CD4-positive, alpha-beta T cell treated with Interleukin-6 for 4 hours (primary cell): ENCODE measurements at places on chromosomes 6 and 20.

DNA sequence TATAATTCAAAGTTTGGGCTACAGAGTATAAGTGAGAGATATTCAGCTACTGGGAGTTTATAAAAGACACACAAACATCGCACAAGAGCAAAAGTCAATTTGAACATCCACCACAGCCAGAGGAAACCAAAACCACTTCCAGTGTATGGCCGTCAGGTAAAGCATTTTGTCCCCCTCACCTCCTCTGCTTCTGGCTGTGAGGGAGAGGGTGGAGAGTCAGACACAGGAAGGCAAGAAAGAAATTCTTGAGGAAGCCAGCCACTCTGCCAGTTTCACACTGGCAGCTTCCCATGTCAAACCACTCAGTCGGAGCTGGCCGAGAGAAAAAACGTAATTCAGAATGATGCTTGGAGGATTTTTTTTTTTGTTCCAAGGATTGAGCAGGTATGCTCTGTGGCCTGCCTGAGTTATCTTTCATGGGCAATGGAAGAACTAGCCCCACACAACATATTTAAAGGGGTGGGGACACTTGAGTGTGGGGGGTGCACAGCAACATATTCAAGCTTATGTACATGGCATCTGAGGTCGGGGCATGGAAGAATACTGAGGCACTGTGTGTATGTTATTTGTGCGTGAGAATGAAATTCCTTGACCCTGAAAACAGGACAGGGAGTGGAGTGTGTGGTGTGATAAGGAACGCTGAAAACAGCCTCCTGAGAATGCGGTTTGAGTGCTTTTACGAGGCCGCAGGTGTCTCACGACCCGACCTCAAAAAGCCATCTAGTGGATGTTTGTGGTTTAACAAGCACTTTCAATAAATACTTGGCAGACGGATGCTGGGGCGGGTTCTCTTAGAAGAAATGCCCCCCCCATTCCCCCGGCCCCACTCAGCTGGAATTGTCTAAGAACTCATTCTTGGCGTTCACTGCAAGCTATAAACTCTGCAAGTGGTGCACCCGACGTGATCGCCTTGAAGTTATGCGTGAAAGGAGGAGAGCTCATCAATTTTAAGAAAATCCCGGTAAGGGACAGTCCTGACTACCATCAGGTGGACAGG, 27.5 kb upstream of the ZBTB22 start:
- DNase-seq = peak; percentile 76

- no peak for DNase-seq
Measured at GRCh38 chr6:16369140-16369745, 130.9 kb downstream of the GMPR start.

- DNase-seq = no peak
Measured at GRCh38 chr6:40413239-40413638, 173.9 kb downstream of the LRFN2 start.

GRCh38 chr6:153103319-153103655, 27.8 kb downstream of the RGS17 start:
- DNase-seq = no peak

DNA sequence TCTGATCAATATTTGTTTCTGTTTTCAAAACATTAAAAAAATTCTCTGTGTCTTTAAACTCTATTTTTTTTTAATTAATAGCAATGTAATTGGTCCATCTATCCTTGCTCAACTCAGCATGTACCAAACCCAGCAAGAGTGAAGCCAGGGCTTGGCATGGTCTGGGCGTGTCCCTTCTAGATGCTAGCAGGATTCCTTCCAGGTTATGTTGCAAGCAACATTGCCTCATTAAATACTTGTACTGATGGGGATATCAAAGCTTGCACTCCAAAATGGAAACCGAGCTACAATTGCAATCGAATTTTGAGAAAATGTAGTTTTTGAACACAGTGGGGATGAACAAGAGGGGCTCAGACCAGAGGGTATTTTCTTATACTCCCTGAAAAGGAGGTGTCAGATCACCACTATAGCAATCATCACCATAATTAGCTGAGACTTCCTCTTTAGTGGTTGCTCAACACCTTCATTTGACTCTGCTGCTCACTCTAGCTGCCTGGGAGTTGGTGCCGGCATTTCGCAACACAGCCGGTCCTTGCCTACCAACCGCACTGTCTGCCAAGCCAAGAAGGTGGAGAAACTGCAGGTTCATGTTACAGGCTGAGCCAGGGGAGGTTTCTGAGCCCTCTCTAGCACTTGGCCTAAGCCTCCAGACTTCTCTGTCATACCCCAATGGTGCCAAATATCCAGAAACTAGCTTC, 67.8 kb upstream of the RALGAPA2 start:
- no peak for DNase-seq
